ENCODE measurements at places on chromosomes 11 and 22. TPM values are rescaled to one million over a fixed set of nuclear protein-coding genes. Genes with fewer than 3 reads are reported as not detected.

DNA sequence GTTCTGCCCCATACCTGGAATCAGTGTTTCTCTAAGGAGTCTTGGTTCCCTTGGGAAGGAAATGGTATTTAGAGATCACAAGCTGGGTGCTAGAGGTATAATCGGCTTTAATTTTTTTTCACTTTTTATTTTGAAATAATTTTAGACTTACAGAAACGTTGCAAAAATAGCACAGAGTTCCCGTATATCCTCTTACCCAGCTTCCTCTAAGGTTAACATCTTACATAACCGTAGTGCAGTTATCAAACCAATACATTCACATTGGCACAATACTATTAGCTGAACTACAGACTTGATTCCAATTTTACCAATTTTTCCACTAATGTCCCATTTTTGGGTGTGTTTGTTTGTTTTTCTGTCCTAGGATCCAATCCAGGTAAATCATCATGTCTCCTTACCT, 63.8 kb downstream of the RBX1 start:
- H3K27ac ChIP-seq, result no peak overlapping the region
- DNase-seq, result no peak
- H3K4me1 ChIP-seq, result no peaks in the 10 kb centered on the region

DNA sequence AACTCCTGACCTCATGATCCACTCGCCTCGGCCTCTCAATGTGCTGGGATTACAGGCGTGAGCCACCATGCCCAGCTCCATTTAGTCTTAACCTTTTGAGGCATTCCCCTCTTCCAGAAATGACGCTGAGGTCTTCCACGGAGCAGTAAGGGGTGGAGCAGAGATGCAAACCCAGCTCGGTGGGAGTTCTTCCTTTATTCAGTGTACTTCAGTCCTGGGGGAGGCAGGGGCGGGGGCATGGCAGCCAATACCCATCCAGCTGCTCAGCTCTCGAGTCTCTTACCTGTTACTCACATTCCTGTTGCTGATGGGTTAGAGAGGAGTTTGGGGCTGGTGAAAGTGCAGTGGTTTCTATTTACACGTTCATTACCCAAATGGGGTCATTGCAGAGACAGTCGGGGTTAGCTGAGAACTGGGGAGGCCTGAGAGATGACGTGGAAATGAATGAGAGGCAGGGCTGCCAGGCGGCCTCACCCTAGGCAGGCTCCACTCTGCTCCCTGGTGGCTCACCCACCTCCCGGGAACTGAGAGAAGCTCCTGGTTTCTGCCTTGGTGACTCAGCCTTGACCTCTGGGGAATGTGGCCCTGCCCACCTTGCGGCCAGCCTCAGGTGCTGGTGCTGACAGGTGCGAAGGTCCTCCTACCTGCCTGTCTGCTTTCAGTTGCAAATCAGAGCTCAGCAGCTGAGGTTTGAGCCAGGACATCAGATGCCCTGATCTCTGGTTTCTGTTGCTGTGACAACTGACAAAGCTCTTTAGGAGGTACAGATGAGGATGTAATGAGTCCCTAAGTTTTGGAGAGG, 13.4 kb upstream of the ST14 start:
- H3K4me1 ChIP-seq, result no peaks in the 10 kb centered on the region
- H3K27ac ChIP-seq, result no peak overlapping the region
- H3K36me3 ChIP-seq, result peaks cover 4% of the 10 kb centered on the region

The OR51B4 gene
- polyA plus RNA-seq, result not detected

The APOL2 gene
- polyA plus RNA-seq, result 34.8 TPM

The CARD18 gene
- not detected for polyA plus RNA-seq

Measured in kidney (tissue), 22 donors.